ENCODE measurements at places on chromosomes 16 and 17. TPM values are rescaled to one million over a fixed set of nuclear protein-coding genes. Genes with fewer than 3 reads are reported as not detected.

The MT4 gene
- total RNA-seq, result not detected

DNA sequence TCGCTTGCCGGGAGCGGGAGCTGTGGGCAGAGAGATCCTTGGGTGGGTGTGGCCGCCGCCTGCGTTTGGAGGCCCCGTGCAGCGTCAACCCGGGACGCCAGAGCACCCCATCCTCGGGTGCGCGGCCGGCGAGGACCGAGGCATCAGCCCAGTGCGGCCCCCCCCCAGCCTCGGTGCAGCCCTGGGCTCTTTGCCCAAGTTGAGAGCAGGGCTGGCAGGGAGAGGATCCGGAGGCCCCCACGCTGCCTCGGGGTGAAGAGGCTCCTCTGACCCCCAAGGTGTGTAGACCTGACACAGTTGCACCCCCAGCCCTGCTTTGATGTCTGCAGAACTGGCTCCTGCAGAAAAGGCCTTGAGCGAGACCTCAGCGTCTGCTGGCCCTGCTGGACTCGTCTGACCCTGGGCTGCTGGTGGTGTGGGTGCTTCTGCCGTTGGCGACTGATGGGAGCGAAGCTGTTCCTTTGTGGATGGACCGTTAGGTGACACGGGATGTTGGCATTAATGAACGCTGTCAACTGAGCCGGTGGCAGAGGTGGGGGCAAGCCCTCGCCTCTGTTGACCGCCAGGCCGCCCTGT is 8.0 kb downstream of the CACNA1H start:
- H3K27ac ChIP-seq, result no peak overlapping the region
- DNase-seq, result no peak
- no peak overlapping the region for H3K4me3 ChIP-seq
- H3K4me1 ChIP-seq, result peaks cover 17% of the 10 kb centered on the region

The MARCHF10 gene
- 0.66 TPM for total RNA-seq

- peak overlapping the region; percentile 52 for H3K27ac ChIP-seq
- DNase-seq, result no peak
- H3K4me1 ChIP-seq, result peaks cover 88% of the 10 kb centered on the region
- no peak overlapping the region for H3K4me3 ChIP-seq
These were observed 16.4 kb downstream of the RARA start for GRCh38 chr17:40325156-40326013.

The KRT9 gene
- total RNA-seq, result not detected

DNA sequence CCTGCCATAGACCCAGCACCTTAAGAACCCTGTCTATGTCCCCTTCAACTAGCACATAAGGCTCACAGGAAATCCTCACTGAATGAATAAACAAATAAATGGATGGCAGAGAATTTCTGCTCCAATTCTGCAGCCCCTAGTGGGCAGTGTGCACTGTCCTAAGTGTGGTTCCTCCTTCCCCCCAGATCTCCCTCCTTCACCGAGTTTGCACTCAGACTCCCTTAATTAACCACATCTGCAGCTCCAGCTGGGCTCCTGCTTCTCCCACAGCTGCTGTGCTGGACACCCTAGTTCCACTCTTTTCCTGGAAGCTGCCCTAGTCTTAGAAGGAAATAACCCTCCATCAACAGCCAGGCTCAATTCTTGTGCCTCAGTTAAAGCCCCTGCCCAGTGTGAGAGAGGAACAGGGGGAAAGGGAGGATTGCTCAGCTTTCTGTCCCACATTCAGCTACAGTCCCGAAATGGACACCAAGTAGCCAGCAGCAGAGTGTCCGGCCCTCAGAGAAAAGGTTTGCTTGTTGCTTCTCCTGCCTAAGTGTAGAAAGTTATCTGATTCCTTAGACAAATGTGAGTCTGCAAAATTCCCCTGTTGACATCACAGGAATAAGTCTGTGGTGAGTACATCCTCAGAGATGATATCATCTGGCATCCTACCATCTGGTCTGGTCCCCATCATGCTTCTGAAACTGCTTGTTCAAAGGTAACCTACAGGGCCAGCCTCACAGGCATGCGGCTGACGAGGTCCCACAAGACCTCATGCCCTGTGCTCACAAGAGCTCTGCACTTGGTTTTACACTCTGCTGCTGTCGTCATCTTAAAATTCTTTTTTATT is 12.3 kb downstream of the LRRC3C start:
- no peak for DNase-seq
- no peak overlapping the region for H3K4me3 ChIP-seq
- H3K4me1 ChIP-seq, result no peaks in the 10 kb centered on the region
- H3K27ac ChIP-seq, result no peak overlapping the region
- no peaks in the 10 kb centered on the region for H3K27me3 ChIP-seq

The RABEP2 gene
- 30.1 TPM for total RNA-seq

- no peak overlapping the region for H3K4me3 ChIP-seq
- H3K4me1 ChIP-seq, result no peaks in the 10 kb centered on the region
- no peak for DNase-seq
- no peaks in the 10 kb centered on the region for H3K27me3 ChIP-seq
These were observed 244.4 kb downstream of the HS3ST3B1 start for GRCh38 chr17:14545156-14545906.

DNA sequence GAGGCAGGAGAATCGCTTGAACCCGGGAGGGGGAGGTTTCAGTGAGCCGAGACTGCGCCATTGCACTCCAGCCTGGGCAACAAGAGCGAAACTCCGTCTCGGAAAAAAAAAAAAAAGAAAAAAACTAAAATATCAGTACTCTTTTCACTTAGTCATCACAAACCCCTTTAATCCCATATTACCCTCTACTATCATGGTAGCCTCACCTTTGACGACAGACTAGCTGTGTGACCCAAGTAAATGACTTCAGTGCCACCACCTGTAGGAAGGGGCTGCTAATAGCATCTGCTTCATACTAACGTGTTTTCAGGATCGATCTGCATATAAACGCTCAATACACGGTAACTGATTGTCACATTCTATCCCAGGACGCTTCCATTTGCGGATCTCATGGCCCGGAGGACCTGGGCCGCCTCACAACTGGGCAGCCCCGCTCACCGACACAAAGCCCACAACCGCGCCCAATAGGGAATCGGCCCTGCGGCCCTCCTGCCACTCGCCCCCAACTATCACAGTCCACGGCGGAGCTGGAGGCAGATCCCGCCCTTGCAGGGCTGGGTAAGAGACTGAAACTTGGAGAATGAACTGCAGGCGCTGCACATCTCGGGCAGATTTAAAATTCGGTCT is 1.1 kb upstream of the ZNF263 start:
- H3K4me3 ChIP-seq, result peak overlapping the region; percentile 85
- DNase-seq, result peak; percentile 91
- no peaks in the 10 kb centered on the region for H3K36me3 ChIP-seq
- peak overlapping the region; percentile 100 for H3K27ac ChIP-seq

GRCh38 chr16:610513-611381 is 20.0 kb upstream of the WFIKKN1 start:
- no peaks in the 10 kb centered on the region for H3K4me1 ChIP-seq
- no peak overlapping the region for H3K27ac ChIP-seq
- peak; percentile 86 for DNase-seq

GRCh38 chr17:80836971-80837481 is 154.6 kb upstream of the CHMP6 start:
- no peaks in the 10 kb centered on the region for H3K4me1 ChIP-seq
- no peak overlapping the region for H3K27ac ChIP-seq
- H3K36me3 ChIP-seq, result no peaks in the 10 kb centered on the region
- H3K4me3 ChIP-seq, result no peak overlapping the region
- no peak for DNase-seq

DNA sequence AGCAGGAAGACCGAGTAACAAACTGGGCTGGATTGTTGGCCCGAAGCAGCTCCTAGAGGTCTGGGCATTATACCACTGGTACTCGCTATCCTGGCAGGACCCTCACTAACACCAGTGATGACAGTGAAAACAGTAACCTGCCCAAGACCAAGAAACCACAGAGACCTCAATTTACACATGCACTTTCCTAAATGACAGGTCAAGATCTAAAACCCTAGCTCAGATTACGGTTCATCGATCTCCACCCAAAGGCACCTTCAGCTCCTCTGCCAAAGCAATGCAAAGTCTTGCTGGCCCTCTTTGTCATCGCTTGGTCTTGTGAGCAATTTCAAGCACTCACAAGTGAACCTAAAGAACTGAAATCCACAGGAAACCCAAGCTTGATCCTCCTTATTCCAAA is 1.5 kb downstream of the PIP4K2B start:
- H3K4me1 ChIP-seq, result peaks cover 5% of the 10 kb centered on the region
- H3K4me3 ChIP-seq, result peak overlapping the region; percentile 78
- peaks cover 12% of the 10 kb centered on the region for H3K36me3 ChIP-seq
- DNase-seq, result no peak
- H3K27me3 ChIP-seq, result no peaks in the 10 kb centered on the region

The RASD1 gene
- 147 TPM for total RNA-seq

The LGALS9 gene
- 50.8 TPM for total RNA-seq

DNA sequence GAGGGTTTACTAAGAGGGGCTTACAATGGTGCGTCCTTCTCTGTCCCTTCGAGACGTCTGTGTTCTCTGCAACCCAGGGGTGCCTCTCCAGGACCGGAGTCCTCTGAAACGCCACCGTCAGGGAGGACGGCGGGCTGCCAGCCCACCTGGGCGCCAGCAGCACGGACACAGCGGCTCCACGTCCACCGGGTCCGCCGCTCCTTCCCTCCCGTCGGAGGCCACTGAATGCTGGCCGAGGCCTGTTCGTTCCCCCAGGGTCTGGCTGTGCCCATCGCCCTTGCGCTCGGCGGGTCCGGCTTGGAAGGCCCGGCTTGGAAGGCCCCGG is 403 bp downstream of the TEPSIN start:
- peaks cover 19% of the 10 kb centered on the region for H3K4me1 ChIP-seq
- H3K27me3 ChIP-seq, result no peaks in the 10 kb centered on the region

The FBXO39 gene
- not detected for total RNA-seq

DNA sequence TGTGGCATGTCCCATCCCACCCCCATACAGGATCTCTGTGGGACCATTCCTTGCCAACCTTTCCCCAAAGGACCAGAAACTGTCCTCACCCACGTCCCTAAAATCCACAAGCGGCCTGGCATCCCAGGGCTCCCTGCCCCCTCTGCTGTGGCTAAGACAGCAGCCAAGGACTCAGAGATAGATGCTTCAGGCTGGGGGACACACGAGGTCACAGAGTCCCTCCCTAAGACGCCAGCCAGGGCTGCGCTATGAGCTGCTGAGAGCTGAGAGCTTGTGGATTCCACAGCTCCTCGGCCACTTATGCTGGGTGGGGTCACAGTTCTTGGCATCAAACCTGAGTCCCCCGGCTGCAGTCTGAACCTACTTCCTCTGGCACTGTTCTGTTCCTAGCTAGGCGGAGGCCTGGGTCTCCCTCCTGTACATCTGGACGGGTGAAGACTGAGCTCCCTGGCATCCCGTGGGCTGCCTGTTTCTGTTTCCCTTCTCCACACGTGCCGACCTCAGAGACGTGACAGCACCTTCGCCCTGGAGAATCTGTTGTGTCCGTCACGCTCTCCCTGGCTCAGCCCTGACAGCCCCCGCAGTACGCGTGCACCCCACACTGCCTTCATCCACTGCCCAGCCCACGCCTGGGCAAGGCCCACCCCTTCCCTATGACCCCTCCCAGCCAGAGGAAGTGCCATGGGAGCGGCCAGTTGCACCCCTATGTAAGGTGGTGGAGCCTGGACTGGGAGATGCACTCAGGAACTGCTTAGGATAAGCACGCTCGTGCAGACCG is 61.2 kb downstream of the ENGASE start:
- H3K27me3 ChIP-seq, result peaks cover 10% of the 10 kb centered on the region
- no peaks in the 10 kb centered on the region for H3K36me3 ChIP-seq
- H3K4me3 ChIP-seq, result no peak overlapping the region

The OR2C1 gene
- not detected for total RNA-seq

- H3K4me3 ChIP-seq, result no peak overlapping the region
- H3K36me3 ChIP-seq, result no peaks in the 10 kb centered on the region
- DNase-seq, result no peak
- no peaks in the 10 kb centered on the region for H3K27me3 ChIP-seq
- H3K4me1 ChIP-seq, result peaks cover 3% of the 10 kb centered on the region
These were observed 6.1 kb upstream of the EIF1 start for GRCh38 chr17:41682631-41683030.

DNA sequence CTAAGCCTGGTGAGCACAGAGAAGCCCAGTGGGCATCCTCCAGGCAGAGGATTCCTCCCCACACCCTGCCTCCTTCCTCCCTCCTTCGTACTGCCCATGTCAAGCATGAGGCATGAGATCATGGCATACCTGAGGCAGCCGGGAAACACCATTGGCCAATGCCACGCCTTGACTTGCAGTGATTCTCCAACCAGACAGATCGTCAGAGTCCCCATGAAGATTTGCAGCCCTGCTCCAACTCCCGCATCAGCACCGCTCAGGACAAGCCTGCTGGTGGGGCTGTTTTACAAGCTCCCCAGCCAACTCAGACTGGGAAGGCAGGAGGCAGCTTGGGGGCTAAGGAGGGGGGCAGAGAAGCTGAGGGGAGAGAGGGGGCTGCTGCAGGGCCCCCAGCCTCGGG is 2.9 kb upstream of the KRT16 start:
- H3K36me3 ChIP-seq, result no peaks in the 10 kb centered on the region
- no peaks in the 10 kb centered on the region for H3K27me3 ChIP-seq
- DNase-seq, result no peak
- no peaks in the 10 kb centered on the region for H3K4me1 ChIP-seq

DNA sequence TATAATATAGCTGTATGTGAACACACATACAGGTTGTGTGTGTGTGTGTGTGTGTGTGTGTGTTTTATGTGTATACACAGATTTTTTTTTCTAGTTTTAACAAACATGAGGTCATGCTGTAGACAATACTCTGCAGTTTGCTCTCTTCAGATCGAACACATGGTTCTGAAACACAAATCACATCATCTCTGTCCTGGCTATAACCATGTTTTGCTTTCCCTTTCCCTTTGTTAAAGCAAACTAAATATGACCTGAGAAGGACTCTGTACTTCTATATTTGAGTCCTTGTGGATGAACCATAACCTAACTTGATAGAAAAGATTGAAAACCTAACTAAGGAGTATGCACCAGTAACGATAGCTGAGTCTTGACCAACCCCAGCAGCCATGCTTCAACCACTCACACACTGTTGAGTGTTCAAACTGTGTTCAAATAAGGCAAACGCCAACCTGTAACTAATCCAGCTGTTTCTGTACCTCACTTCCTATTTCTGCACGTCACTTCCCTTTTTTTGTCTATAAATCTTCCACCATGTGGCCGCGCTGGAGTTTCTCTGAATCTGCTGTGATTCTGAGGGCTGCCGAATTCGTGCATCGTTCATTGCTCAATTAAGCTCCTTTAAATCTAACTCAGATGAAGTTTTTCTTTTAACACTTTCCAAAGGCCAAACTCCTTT is 303.8 kb downstream of the HS3ST3B1 start:
- DNase-seq, result no peak
- no peaks in the 10 kb centered on the region for H3K27me3 ChIP-seq
- no peaks in the 10 kb centered on the region for H3K36me3 ChIP-seq
- no peak overlapping the region for H3K27ac ChIP-seq
- no peak overlapping the region for H3K4me3 ChIP-seq
- no peaks in the 10 kb centered on the region for H3K4me1 ChIP-seq

The HOXB8 gene
- 48.7 TPM for total RNA-seq

GRCh38 chr16:77897129-77897437 is 108.7 kb downstream of the VAT1L start:
- H3K27ac ChIP-seq, result no peak overlapping the region
- no peak for DNase-seq
- no peaks in the 10 kb centered on the region for H3K36me3 ChIP-seq
- no peaks in the 10 kb centered on the region for H3K4me1 ChIP-seq
- no peaks in the 10 kb centered on the region for H3K27me3 ChIP-seq

- peaks cover 3% of the 10 kb centered on the region for H3K4me1 ChIP-seq
- H3K27ac ChIP-seq, result peak overlapping the region; percentile 17
- peak; percentile 84 for DNase-seq
- H3K4me3 ChIP-seq, result no peak overlapping the region
- H3K36me3 ChIP-seq, result no peaks in the 10 kb centered on the region
- no peaks in the 10 kb centered on the region for H3K27me3 ChIP-seq
These were observed 6.7 kb upstream of the ABCC3 start for GRCh38 chr17:50627782-50628601.

The NUBP1 gene
- total RNA-seq, result 38.5 TPM

- H3K4me1 ChIP-seq, result peaks cover 16% of the 10 kb centered on the region
- H3K27ac ChIP-seq, result no peak overlapping the region
- H3K27me3 ChIP-seq, result no peaks in the 10 kb centered on the region
- no peak overlapping the region for H3K4me3 ChIP-seq
These were observed 34.5 kb downstream of the YWHAE start for GRCh38 chr17:1365445-1366039.

The CLEC18B gene
- 5.3 TPM for total RNA-seq

All from kidney (tissue), 22 donors.